Central memory CD8-positive, alpha-beta T cell (primary cell): ENCODE measurements at places on chromosomes 2 and 18.

DNA sequence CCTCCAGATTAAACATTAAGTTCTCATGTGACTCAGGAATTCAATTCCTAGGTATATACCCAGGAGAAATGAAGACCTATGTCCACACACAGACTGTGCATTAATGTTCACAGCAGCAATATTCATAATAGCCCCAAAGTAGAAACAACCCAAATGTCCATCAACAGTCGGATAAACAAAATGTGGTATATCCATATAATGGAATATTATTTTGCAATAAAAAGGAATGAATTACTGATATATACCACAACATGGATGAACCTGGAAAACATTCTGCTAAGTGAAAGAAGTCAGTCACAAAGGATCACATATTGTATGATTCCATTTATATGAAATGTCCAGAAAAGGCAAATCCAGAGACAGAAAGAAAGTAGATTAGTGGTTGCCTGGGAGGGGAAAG lies 20.5 kb downstream of the PELI1 start:
- H3K36me3 ChIP-seq, result peaks cover 7% of the 10 kb centered on the region
- peaks cover 8% of the 10 kb centered on the region for H3K4me1 ChIP-seq
- DNase-seq, result no peak
- H3K27me3 ChIP-seq, result no peaks in the 10 kb centered on the region
- no peak overlapping the region for H3K27ac ChIP-seq

DNA sequence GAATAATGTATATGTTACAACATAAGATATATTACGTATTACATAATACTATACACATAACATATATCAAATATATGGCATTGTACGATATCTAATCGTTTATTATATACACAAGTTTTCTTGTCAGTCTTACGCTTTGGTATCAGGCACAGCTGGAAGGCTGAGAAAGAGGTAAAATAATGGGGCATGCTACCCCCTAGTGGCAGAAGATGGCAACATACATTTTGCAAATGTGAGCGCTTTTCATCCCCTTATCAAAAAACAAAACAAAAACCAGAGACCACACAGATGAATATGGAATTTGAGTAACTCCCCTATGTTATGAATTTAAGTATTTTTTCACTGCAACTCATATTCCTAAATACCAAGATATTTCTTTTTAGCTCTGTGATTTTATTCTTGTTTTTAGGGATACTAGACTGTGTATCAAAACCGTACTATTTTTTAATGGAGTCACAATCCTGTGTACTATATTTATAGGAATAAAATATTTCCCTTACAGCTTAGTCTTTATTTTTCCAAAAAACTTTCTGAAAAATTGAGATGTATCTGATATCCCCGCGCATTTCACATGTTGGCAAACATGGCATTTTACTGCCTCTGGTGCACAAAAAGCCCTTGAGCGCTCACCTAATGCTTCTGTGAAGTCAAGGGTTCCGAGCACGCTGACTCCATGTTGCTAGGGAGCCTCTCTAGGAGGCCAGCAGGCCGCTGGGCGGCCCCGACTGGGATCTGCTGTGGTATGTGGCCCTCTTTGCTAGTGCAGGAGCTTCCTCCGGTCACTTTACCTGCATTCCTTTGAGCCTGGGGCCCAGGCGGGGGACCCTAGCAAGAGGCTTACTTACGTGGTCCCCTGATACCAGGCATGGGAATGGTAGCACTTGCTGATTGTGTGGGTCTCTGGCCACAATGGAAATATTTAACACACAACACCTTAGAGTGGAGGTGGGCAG lies 62.5 kb downstream of the SLC4A3 start:
- DNase-seq, result no peak
- H3K36me3 ChIP-seq, result peaks cover 4% of the 10 kb centered on the region
- H3K4me1 ChIP-seq, result no peaks in the 10 kb centered on the region
- H3K27ac ChIP-seq, result no peak overlapping the region
- peaks cover 83% of the 10 kb centered on the region for H3K27me3 ChIP-seq

DNA sequence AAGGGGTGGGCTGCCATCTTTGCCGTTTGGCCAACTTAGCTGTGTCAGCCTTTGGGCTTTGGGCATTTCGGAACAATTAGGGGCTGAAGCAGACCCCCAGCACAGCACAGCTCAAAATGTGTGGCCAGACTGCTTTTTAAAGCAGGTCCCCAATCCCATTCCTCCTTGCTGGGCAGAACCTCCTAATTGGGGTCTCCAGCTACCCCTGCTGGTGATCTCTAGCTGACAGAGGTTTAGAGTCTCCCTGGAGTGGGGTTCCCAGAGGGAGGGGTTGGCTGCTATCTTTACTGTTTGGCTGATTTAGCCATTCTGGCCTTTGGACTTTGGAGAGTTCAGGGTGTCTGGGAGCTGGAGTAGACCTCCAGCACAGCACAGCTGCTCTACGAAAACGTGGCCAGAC lies 71.5 kb upstream of the LHCGR start:
- no peaks in the 10 kb centered on the region for H3K36me3 ChIP-seq
- no peak for DNase-seq
- no peak overlapping the region for H3K4me3 ChIP-seq
- no peaks in the 10 kb centered on the region for H3K27me3 ChIP-seq

- H3K4me1 ChIP-seq, result peaks cover 12% of the 10 kb centered on the region
- peak overlapping the region; percentile 74 for H3K27ac ChIP-seq
- DNase-seq, result no peak
- H3K4me3 ChIP-seq, result no peak overlapping the region
- H3K36me3 ChIP-seq, result peaks cover 5% of the 10 kb centered on the region
- no peaks in the 10 kb centered on the region for H3K27me3 ChIP-seq
Observed at GRCh38 chr2:241081643-241082340, 20.3 kb downstream of the MTERF4 start.

DNA sequence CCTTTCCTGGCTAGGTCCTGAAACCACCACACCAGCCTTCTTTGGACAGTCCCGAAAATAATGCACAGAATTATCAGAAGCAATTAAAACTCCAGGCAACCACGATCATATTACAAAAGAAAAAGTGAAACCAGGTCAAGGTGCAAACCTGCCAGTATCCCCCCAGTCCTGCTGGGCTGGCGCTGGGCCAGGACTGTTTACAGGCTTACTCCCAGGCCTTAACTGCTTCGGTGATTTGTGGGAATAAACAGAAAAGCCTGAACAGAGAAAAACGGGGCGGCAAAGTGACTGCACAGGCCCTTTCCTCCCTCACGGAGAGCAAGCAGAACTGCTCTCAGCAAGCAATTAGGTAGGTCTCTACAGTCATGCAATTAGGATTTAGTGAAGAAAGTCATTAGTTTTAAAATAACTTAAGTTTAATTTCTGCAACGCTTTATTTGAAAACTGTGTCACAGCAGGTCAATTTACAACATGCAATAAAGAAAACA lies 1.3 kb downstream of the HDAC4 start:
- H3K4me1 ChIP-seq, result peaks cover 35% of the 10 kb centered on the region
- DNase-seq, result no peak
- H3K27ac ChIP-seq, result peak overlapping the region; percentile 88

GRCh38 chr18:76212960-76213359 lies 282.1 kb downstream of the ZNF516 start:
- H3K27me3 ChIP-seq, result no peaks in the 10 kb centered on the region
- no peaks in the 10 kb centered on the region for H3K36me3 ChIP-seq
- no peak overlapping the region for H3K4me3 ChIP-seq
- no peak for DNase-seq
- no peak overlapping the region for H3K27ac ChIP-seq
- H3K4me1 ChIP-seq, result no peaks in the 10 kb centered on the region

DNA sequence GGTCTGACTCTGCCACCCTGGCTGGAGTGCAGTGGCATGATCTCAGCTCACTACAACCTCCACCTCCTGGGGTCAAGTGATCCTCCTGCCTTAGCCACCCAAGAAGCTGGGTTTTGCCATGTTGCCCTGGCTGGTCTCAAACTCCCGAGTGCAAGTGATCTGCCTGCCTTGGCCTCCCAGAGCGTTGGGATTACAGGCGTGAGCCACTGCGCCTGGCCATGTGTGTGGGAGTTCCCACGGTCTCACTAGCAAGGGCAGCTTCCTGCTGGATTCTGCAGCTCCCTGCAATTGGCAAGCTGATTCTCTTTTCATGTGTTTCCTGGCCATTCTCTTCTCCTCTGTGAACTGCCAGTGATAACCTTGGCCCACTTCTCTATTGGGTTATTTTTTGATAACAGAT lies 84.0 kb downstream of the USP40 start:
- no peak overlapping the region for H3K4me3 ChIP-seq
- H3K27ac ChIP-seq, result no peak overlapping the region
- DNase-seq, result no peak
- H3K27me3 ChIP-seq, result no peaks in the 10 kb centered on the region

DNA sequence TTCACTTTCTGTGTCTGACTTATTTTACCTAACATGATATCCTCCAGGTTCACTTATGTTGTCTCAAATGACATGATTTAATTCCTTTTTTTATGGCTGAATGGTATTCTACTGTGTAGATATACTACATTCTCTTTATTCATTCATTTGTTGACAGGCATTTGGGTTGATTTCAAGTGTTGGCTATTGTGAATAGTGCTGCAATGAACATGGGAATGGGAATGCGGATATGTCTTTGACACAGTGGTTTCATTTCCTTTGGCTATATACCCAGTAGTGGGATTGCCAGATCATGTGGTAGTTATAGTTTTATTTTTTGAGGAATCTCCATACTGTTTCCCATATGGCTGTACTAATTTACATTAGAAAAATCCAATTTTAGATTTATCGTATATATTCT lies 195.4 kb upstream of the KLHL14 start:
- H3K4me3 ChIP-seq, result no peak overlapping the region
- no peak overlapping the region for H3K27ac ChIP-seq
- H3K4me1 ChIP-seq, result no peaks in the 10 kb centered on the region
- H3K36me3 ChIP-seq, result no peaks in the 10 kb centered on the region
- H3K27me3 ChIP-seq, result no peaks in the 10 kb centered on the region

DNA sequence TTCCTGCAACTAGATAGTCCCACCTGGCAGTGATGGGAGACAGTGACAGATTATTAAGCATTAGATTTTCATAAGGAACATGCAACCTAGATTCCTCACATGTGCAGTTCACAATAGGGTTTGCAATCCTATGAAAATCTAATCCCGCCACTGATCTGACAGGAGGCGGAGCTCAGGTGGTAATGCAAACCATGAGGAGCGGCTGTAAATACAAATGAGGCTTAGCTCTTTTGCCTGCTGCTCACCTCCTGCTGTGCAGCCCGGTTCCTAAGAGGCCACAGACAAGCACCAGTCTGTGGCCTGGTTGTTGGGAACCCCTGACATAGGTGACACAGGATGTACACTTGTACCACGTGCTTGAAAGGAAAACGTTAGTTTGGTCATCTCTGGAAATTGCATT lies 41.6 kb downstream of the CDH19 start:
- no peak overlapping the region for H3K4me3 ChIP-seq
- H3K4me1 ChIP-seq, result no peaks in the 10 kb centered on the region
- no peak for DNase-seq
- H3K27ac ChIP-seq, result no peak overlapping the region
- H3K36me3 ChIP-seq, result no peaks in the 10 kb centered on the region
- no peaks in the 10 kb centered on the region for H3K27me3 ChIP-seq

- no peaks in the 10 kb centered on the region for H3K36me3 ChIP-seq
- H3K4me1 ChIP-seq, result no peaks in the 10 kb centered on the region
- H3K27ac ChIP-seq, result no peak overlapping the region
- H3K4me3 ChIP-seq, result no peak overlapping the region
Observed at GRCh38 chr18:27314996-27315395, 129.9 kb upstream of the CHST9 start.

DNA sequence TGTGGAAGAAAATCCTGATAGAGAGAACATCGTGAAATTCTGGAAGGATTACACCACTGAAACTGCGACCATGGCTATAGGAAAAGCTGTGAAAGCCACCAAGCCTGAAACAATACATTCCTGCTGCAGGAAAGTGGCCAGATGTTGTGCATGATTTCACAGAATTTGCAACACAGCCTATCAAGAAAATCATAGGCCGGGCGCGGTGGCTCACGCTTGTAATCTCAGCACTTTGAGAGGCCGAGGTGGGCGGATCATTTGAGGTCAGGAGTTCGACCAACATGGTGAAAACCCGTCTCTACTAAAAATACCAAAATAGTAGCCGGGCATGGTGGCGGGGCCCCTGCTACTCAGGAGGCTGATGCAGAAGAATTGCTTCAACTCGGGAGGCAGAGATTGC lies 360.2 kb downstream of the CDH7 start:
- H3K27me3 ChIP-seq, result no peaks in the 10 kb centered on the region
- H3K4me1 ChIP-seq, result no peaks in the 10 kb centered on the region
- DNase-seq, result no peak
- H3K27ac ChIP-seq, result no peak overlapping the region
- peaks cover 2% of the 10 kb centered on the region for H3K36me3 ChIP-seq
- H3K4me3 ChIP-seq, result no peak overlapping the region

- DNase-seq, result no peak
- H3K4me1 ChIP-seq, result no peaks in the 10 kb centered on the region
- H3K27me3 ChIP-seq, result no peaks in the 10 kb centered on the region
- no peaks in the 10 kb centered on the region for H3K36me3 ChIP-seq
- no peak overlapping the region for H3K27ac ChIP-seq
Observed at GRCh38 chr2:218622606-218623365, 15.1 kb downstream of the PLCD4 start.

- peaks cover 88% of the 10 kb centered on the region for H3K27me3 ChIP-seq
- no peak overlapping the region for H3K4me3 ChIP-seq
- DNase-seq, result no peak
Observed at GRCh38 chr2:236998236-236998635, 87.5 kb upstream of the COPS8 start.

- no peaks in the 10 kb centered on the region for H3K4me1 ChIP-seq
- peaks cover 2% of the 10 kb centered on the region for H3K36me3 ChIP-seq
- H3K4me3 ChIP-seq, result no peak overlapping the region
Observed at GRCh38 chr2:49005261-49005660, 149.1 kb downstream of the FSHR start.

DNA sequence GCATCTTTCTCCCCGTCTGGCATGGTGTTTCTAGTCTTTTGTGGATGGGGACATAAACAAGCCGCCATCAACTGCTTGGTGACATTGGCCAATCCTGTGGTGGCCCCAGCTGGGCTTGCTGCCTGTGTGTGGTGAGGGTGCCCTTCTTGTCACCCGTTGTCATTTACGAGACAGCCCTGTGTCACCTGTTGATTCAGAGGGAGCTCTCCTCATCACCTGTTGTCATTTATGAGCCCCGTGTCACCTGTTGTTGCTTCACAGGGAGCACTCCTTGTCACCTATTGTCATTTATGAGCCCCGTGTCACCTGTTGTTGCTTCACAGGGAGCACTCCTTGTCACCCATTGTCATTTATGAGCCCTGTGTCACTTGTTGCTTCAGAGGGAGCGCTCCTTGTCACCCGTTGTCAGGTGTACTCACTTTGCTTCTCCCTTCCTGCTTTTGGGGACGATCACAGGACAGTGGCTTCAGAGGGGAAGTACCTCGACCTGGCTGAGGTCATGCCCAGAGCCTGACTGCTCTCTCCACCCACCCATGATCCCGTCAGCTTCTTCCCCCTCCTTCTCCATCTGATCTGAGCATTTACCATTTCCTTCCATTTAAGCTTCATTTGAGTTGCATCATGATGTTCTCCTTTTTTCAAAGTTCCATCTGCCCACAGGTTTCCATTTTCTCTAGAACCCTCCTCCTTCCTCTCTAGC lies 29.1 kb downstream of the HPCAL1 start:
- H3K27me3 ChIP-seq, result no peaks in the 10 kb centered on the region
- peak overlapping the region; percentile 99 for H3K27ac ChIP-seq
- DNase-seq, result peak; percentile 34
